KG1 (cell line): ENCODE measurements at places on chromosomes 6 and 20.
A peak's percentile ranks its signal among the peaks of the same experiment; 100 is the strongest.

DNA sequence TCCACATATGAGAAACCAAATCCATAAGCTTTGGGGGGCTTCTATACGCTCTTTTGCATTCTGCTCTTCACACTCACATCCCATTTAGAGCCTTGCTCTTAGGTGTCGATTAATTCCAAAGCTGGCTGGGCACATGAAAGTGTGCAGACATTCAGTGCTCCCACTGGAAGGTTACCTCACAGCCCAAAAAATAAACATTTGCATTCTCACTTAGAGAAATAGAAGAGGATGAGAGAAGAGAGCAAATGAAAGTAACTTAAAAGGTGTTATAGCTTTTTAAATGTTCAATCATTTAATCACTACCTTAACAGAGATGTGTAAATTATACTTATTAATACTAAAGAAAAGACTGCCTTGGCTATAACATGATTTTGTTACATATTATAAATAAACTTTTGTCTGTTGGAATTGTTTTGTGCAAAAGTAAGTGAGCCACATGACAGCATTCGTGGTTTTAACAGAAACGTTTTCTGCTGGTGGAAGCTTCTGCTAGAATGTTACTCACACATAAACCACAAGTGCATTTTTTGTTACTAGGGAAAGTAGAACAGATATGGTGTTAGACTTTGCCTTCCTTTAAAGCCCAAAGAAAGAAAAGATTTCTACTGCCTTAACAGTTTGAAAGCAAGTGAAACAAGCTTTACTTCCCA lies 116.7 kb downstream of the SIM1 start:
- no peak for DNase-seq

DNA sequence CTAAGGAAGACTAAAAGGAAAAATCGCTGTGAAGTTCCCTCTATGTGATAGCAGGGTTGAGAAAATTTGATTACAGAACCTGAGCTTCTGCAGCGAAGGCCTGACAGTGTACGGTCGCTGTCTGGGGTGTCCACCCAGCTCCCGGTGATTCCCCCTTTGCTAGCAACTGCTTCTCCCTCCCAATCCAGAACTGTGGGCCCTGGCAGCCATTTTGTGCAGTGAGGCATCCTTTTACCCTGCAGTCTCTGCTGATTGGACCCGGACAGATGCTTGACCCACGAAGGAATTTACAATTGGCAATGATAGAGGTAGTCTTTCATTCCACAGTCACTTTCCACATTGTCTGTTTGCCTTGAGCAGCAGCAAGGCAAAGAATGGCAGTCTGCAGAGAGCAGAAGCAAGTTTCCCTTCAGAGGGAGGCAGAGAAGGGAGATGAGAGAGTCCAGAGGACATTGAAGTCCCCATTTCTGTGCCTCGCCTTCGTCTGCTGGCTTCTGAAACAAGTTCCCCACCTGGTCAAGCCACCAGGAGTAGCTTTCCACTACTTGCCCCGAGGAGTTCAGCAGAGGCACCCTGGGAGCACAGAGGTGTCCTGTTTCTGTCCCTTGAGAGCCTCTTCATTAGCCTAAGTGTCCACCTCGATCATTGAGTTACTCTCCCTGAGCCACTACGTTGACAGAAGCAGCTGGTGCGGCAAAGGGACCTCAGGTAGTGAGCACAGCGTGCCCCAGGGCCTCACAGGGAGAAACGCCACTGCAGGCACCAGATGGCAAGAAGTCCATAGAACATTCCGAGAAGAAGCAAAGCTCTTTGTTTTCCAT lies 370.3 kb downstream of the NRN1 start:
- no peak for DNase-seq

GRCh38 chr6:152954443-152954842 lies 28.4 kb downstream of the FBXO5 start:
- DNase-seq: no peak

GRCh38 chr6:21085643-21086042 lies 507.9 kb upstream of the SOX4 start:
- DNase-seq: no peak

GRCh38 chr6:25414168-25414567 lies 135.0 kb downstream of the CARMIL1 start:
- DNase-seq: no peak

DNA sequence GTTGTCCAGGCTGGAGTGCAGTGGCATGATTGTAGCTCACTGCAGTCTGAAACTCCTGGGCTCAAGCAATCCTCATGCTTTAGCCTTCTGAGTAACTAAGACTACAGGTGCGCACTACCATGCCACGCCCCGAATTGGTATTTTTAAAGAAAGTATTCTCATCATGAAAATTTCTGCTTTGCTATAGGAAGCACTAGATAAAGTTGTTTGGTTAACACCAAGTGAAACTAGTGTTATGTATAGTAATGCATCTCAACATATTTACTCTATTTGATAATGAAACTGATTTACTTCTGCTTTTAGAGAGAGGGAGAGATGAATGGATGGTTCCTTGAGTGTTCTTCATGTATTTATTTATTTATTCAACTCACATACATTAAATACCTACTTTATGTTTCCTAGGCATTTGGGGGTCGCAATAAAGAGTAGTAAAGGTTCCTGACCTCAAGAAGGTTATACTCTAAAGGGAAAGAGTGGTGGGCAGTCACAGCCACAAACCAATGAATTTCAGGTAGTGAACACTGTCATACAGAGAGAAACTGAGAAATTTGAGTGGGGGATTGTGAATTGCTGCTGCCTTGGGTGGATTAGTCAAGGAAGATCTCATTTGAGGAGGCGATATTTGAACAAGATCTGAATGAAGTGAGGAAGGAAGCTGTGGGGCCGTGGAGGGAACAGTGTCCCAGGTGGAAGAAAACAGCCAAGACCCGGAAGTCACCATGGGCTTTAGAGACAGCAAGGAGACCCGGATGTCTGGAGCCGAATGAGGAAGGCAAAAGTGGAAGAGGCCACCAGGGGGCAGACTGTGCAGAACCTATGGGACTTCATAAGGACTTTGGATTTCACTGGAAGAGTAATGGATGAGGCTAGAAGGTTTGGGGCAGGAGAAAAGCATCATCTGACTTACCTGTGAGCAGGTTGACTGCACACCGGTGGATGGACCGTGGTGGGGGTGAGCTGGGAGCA lies 185.6 kb downstream of the TSHZ2 start:
- no peak for DNase-seq

- DNase-seq: no peak
Measured at GRCh38 chr6:166496460-166496859, 90.0 kb downstream of the RAMACL start.

DNA sequence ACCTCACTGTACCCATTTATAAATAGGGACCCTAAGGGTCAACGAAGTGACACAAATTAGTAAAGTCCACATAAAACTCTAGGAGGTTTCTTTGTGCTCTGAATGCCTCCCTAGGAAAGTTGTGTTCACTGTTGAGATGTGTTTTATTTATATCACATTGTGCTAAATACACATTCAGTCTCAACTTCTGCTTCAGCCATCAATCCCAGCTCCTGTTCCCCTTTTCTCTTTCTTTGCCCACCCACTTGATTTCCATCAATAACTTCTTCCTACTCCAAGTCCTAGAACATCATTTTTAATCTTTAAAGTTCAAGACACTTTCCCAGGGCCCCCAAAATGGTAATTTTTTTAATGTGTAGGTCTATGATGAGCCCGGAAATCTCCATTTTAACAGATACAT lies 208.3 kb upstream of the RAB32 start:
- no peak for DNase-seq

DNA sequence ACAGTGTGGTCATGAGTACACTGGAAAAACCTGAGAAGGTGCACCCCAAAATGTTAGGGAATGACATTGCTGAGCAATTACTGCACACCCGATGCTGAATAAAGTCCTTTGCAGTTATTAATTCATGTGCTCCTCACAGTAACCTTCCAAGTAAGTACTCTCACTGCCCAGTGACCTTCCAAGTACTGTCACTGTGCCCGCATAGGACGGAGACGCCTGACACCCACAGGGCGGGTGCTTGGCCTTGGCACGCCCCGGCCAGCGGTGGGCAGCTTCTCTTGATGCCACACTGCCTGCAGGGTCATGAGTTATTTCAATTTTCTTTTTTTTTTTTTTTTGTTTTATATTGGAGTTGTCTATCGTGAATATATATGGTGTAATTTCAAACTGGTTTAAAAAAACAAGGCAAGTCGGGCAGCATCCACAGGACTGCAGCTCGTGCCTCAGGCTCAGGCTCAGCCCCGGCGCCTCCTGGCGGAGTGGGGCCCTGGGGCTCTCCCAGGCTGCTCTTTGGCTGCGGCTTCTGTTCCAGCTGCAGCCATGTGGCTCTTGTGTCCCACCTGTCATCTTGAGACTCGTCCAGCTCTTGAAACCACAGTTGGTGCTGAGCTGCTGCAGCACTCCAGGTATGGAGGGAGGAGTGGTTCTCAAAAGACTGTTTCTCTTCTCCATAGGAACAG lies 27.0 kb downstream of the PNLDC1 start:
- DNase-seq: no peak

DNA sequence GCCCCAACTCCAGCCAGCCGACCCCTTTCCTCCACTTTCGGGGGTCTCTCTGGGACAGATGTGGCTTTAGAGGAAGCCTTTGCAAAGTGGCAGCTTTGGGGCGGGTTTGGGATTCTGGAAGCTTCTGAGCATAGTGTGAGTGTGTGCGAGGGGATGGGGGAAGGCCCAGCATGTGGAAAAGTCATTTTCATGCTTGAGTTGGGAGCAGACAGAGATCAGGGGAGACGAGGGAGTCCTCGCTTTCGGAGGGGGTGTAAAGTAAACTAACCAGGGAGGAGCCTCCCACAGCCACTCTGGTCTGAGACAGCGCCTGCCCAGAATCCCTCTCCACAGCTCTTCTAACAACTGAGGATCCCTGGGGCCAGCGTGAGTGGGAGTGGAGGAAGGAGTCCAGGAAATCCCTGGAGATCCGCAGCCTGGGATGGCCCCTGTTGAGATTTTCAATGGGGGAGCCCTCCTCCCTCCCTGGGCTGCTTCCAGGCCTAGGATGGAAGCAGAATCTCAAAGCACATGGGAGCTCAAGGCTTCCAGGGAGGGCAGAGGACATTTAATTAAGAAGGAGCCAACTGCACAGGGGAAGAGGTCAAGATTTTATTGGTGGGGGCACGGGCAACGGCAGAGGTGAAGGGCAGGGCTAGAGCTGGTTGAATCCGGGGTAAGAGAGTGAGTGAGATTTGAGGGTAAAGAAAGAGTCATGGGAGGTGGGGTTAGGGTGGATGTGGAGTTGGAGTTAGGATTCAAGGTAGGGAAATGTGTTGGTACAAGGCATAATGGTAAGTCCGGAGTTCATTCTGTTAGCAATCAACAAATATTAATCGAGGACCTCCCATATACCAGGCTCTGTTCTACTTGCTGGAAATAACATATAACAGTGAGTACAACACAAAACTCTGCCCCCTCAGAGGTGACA lies 102.3 kb upstream of the FOXP4 start:
- DNase-seq: no peak

GRCh38 chr6:152572338-152573088 lies 64.6 kb downstream of the SYNE1 start:
- DNase-seq: no peak

DNA sequence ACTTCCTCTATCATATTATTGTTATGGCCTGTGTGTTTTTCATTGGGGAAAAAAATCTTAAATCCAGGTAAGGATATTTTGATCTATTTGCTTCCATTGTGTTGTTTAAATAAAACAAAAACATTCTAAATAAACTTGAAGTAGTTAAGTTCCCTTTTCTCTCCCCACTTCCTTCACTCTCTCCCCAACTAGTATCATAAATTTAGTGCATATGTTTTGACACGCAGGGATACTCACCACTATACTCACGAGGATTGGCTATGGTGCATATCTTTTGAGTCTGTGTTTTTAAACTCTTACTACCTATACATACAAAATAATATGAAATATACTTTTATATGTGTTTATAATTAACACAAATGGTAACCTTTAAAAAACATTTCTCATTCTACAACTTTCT lies 5.2 kb downstream of the TTLL9 start:
- DNase-seq: no peak

- DNase-seq: no peak
Measured at GRCh38 chr20:5835871-5836270, 85.7 kb downstream of the SHLD1 start.

- no peak for DNase-seq
Measured at GRCh38 chr6:161100072-161100471, 108.5 kb downstream of the MAP3K4 start.

DNA sequence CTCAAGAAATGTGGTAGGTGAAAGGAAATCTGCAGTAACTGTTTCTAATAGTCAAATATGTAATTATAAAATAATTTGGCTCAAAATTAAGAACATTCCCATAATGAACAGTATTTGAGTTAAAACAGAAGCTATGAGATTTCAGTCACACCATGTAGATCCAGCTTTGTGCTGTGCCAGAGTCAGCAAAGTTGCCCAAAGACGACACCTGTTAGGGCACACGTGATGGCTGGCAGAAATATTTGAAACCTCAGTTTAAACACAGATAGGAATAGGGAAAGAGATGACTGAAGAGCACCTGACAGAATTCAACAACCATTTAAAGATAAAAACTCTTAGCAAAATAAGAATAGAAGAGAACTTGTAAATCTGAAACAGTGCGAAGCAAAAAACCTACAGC lies 129.3 kb downstream of the CD83 start:
- no peak for DNase-seq

DNA sequence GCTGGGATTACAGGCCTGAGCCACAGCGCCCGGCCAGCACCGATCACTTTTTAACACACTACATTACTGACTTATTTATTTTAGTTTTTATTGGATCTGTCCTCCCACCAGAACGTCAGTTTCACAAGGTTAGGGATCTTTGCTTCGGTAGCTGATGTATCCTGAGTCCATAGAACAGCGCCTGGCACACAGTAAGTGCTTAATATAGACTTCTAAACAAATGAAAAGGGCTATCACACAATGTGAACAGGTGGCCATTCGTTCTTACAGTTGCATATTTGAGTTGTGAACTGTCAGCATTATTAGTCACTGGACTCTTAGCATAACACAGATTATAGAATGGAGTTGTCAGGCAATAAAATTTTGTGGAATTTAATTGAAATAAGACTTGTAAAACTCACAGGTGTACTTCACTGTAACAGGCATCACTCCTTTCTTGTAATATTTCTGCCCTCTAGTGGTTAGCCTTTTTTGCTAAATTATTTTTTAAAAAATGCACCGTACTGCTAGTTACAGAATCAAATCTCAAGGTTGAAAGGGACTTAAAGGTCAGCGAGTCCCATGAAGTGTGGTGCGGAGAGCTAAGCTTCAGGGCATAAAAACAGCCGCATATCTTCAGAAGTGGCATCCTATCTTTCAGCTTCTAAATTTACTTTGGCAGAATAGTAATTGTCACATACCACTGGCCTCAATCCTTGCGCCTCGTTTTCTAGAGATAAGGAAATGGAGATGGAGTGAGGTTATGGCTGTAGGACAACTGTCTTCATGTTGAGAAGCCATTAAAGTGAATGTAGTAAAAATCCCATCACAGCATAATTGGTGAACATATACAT lies 3.4 kb upstream of the TBC1D7 start:
- peak; percentile 45 for DNase-seq
